ENCODE measurements at places on chromosomes 13 and 19.

DNA sequence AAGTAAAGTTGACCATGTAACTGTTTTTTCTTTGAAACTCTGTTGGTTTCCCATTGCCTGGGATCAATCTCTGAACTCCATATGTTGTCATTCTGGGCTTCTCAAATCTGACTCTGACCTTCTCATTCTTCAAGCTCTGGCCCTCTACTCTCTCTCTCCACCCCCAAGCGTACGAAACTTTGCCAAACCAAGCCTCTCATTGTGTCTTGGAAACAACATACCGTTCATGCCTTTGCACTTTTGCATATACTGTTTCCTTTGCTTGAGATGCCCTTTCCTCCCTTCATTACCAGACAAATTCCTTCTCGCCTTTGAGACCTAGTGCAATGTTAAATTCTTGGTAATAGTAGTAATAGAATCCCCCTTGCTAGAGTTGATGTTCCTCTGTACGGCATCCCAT, 113.7 kb downstream of the OLFM4 start:
- no peak for DNase-seq

DNA sequence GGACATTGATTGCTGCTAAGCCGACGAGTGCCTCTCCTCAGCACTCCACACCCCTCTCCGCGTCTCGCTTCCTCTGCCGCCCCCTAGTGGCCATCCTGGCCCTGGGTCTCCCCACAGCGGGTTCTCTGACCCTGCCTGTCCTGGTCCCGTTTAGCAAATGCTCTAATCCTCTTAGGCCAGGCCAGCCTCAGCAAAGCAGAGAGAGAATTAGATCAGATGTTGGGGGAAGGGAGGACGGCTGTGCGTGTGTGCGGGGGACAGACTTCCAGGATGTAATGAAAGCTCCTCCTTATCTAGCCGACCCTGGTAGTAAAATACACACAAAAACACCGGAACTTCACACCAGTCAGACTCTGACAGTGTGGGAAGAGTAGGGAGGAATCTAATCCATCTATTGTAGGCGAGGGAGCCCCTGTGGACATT, 4.5 kb downstream of the TPRX2 start:
- DNase-seq = peak; percentile 85

DNA sequence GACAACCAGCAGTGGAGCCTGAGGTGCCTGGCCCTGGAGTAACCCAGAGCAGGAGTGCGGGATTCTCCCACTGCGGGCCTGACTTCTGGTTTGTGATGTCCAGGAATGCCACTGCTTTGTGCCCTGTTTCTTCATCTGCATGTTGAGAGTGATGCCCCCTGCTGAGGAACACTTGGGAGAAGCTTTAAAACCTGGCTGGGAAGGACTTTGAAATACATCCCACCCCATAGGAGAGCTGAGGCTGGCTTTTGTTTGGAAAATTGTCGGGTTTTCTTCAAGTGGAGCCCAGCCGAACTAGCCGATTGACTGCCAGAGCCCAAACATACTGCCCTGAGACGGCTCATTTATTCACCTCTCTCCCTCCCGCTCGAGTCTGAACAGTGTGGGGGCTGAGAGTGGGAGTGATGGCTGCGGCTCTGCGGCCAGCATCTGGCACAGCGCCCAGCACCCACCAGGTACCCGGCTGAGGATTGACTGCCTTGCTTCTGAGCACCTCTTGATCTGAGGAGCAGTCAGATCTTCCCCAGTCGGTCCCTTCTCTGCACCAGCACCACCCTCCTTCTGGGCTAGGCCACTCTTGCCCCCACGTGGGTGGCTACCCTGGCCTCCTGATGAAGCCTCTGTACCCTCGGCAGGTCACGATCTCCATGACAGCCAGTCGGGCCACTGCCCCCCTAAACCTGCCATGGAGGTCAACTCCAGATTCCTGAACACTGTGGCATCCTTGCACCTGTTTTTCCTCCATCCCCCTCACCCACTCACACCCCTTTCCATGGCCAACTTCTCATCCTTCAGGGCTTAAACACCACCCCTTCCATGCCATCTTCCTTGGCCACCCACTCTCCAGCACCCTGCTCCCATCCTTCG, 148.9 kb downstream of the SIPA1L3 start:
- DNase-seq = no peak

DNA sequence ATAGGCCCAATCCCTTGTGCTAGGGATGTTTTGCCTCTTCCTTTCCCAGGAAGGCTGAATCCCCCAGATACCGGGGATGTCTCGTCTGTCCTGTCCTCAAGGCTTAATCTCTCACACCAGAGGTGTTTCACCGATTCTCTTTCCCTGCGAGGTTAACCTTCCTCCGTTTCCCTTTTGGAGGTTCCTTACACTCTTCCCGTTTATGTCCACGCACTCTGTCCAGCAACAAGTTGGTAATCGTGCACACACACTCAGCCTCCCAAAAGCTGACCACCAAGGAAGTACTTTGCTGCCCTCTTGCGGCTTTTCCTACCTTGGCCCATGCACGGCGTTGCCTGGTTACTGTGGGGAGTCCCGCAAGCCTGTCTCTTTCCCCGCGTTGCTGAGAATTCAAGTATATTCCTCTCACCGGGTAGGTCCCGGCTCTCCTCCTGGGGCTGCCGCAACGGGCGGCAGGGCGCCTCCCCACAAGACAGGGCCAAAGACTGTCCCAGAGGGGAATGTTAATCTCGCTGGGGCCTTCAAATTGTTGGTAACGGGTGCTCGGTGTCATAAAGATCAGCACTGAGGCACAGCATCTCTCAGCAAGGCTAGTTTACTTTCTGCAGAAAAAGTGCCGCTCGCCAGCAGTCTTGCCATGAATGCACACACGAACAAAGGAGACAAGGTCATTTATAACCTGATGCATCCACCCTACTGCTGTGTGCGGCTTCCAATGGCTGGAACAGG, 36.7 kb upstream of the CD177 start:
- no peak for DNase-seq

- DNase-seq = no peak
Observed at GRCh38 chr13:44622708-44623107, 46.6 kb upstream of the TSC22D1 start.

DNA sequence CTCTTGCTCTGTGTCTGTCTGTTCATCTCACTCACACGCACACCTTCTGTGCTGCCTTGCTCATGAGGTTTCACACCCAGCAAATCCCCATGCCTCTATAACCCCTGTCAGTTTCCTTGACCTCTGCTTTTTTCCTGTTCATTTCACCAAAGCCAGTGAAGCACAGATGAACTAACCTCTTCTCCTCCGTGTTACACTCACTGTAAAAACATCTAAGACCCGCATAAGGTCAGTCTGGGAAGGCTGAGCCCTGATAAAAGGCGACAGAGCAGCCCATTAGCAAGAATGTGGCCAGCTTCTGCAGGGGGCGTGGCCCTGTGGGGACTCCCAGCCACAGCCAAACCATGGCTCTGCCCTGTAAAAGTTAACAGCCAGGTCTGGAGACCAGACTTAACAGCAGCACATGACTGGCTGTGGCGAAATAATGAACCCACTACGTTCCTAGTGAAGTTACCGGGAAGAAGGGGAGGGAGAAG, 42.8 kb upstream of the NPAS1 start:
- no peak for DNase-seq

DNA sequence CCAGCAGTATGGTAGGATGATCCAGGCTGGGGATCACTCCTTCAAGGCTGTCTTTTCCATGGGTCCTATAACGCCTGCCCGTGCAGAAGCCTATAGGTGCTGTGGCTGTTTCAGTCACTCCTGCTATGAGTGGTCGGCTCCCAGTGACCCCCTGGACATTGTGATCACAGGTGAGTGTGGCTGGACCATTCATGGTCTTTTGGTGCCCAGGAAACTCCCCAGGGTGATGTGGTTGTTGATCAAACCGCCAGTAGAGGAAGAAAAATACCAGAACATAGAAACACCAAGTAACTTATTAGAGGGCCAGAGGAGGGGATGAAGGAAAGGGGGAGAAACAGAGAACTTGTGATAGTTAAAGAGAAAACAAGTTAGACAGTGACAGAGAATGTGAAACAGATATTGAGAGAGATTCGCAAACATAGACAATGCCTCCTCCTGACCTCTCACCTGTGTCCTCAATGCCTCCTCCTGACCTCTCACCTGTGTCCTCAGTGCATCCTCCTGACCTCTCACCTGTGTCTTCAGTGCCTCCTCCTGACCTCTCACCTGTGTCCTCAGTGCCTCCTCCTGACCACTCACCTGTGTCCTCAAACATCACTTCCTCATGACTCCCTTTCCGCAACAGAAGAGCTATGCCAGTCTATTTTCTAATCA, 19.4 kb downstream of the LAIR2 start:
- no peak for DNase-seq

- DNase-seq = peak; percentile 31
Observed at GRCh38 chr19:13153569-13154240, 3.5 kb downstream of the IER2 start.

GRCh38 chr19:3979289-3979673, 6.0 kb downstream of the EEF2 start:
- DNase-seq = no peak

- DNase-seq = no peak
Observed at GRCh38 chr13:48165063-48165462, 67.9 kb upstream of the ITM2B start.

DNA sequence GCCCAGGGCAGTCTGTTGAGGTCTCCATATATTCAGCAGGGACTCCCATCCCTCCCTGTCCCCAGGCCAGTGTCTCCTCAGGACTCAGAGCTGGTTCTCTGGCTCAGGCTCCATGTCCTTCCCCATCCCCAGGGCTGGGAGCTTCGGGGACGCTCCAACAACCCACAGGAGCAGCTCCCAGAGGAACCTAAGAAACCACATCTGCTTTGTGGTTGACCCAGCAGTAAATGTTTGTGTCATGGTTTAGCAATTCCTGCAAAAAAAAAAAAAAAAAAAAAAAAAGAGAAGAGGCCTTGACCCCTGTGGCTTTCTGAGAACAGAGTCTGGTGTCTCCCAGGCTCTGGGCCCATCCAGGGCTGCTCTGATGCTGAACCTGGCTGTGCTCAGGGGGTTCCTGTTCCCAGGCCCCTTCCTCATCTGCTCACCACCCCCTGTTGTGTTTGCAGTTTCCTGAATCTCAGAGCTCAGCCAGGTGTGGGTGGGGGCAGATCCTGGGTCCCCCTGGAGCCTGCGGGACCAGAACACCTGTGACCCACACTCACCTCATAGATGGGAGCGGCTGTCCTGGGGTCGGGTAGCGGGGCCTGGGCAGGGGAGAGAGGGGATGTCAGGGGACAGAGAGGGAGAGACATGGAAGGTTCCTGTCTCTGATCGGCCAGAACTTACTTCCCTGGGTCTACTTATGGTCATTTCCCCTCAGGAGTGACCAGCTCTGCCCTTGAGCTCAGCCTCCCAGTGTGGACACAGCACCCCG, 25.2 kb upstream of the CEACAM1 start:
- no peak for DNase-seq

DNA sequence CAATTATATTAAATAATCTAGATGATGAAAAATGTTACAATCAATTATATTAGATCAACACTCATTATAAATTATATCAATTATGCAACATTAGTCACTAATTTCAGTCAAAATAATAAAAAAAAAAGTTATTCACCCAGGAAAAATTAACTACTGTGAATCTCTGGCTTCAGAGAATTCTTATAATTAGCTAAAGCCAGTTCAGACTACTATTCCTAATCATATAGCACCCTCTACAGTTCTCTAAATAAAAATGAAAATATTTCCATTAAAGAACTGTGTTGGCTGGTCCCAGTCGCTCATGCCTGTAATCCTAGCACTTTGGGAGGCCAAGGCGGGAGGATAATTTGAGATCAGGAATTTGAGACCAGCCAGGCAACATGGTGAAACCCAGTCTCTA, 33.0 kb downstream of the XPO4 start:
- no peak for DNase-seq

DNA sequence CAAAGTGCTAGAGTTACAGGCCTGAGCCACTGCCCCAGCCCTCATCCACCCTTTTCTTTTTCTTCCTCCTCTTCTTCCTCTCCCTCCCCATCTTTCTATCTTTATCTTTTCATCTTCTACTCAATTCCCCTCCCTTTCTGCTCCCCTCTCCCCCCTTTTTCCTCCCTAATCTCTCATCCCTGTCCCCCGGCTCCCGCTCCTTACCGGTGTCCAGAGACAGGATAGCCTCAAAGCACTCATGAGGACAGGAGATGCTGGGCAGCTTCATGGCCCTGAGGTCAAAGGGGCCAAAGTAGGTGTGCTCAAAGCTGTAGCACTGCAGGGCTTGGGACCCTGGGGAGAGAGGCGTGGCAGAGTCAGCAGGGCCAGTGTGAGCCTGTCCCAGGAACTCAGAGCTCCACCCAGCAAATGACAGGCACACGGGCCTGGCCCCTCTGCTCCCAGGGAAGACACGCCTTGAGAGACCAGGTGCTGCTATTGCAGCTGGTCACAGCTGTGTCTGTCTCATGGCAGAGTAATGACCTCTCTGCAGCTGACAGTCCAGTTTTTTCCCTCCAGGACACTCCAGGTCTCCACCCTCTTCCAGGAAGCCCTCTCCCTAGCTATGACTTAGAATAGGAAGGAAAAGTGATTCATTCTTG, 2.6 kb downstream of the LYPD5 start:
- no peak for DNase-seq

- no peak for DNase-seq
Observed at GRCh38 chr19:39927524-39928356, 6.7 kb downstream of the FCGBP start.

DNA sequence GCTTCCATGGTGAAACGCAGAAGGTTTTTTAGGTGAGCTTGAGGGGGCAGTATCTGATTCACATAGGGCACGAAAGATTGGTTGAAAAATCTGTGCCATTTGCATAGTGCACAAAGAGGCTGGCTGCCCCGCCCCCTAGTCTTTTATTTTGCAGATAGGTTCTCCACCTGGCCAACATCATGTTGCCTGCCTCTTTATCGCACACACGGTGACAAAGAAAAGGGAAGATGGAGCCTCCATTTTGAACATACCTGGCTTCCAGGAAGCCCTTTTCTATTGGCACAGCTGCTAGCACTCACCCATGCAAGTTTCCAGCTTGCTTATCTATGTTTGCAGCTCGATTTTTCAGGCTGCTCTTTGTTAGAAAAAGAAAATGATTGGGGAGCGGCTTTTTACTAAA, 316.2 kb upstream of the KLHL1 start:
- no peak for DNase-seq

DNA sequence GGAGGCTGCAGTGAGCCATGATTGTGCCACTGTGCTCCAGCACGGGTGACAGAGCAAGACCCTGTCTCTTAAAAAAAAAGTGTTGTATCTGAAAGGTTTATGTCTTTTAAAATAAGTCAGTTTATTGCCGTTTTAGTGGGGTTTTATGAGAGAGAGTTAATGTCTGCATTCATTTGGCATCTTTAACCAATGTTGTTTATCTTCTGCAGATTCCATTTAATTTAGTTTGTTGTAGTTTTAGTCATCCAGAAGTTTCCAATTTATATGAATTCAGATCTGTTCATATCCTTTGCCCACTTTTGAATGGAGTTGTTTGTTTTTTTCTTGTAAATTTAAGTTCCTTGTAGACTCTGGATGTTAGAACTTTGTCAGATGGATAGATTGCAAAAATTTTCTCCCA, 36.7 kb upstream of the LPAR6 start:
- no peak for DNase-seq

DNA sequence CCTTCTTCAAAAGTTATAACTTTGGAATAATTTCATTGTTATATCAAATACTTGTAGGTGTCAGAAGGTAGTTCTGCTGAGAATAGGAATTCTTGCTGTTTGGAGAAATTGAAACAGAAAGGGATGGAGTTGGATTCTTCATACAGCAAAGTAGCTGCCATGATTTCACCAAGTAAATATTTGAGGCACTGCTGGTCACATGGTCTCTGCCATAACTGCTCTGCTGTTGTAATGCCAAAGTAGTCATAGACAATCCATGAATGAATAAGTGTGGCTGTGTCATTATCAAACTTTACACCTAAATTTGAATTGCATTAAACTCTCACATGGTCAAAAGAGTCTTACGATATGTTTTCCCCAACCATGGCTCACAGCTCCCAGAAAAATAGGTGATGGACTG, 308.6 kb downstream of the GPC6 start:
- DNase-seq = no peak
